ENCODE measurements at places on chromosomes 16 and 17. TPM values are rescaled to one million over a fixed set of nuclear protein-coding genes. Genes with fewer than 3 reads are reported as not detected.

RNF112 gene
- total RNA-seq: 0.18 TPM

TLCD2 gene
- total RNA-seq: 0.63 TPM

DNA sequence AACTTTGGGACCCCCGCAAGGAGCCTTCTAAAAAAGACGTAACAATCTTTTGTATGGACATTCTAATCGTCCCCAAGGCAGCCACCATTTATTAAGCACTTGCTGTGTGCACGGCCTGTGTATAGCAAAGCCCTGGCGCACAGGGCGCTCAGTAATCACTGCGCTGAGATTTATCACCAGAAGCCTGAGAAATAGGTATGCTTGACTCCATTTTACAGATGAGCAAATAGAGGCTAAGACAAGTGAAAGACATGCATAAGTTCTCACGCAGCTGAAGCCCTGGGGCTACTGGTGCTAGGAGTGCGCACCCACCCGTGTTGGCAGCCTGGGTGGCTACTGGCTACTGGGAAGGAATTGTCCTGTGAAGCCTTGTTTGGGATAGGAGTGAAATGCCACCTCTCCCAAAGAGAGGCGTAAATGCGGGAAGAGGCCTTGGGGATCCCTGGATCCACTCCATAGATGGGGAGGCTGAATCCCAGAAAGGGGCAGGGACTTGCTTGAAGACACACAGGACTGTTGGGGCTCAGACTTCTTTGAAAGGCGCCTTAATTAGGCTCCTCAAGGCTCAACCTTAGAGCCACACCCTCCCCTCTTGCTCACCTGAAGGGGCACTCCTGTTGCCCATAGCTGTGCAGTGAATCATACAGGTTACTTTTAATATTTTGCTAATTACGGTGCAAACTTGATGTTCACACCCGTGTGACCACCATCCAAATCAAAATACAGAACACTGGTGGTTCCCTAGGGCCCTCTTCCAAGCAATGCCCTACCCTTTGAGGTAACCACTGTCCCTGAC, 634 bp upstream of the NATD1 start:
- H3K4me1 ChIP-seq: peaks cover 8% of the 10 kb centered on the region
- no peak for DNase-seq
- H3K27ac ChIP-seq: no peak overlapping the region
- peak overlapping the region; percentile 66 for H3K4me3 ChIP-seq

- H3K27ac ChIP-seq: no peak overlapping the region
- no peak overlapping the region for H3K4me3 ChIP-seq
- H3K27me3 ChIP-seq: no peaks in the 10 kb centered on the region
- no peaks in the 10 kb centered on the region for H3K36me3 ChIP-seq
- no peak for DNase-seq
- 0 out of 2 replicates have a peak, but pooled peaks cover 7% of the 10 kb centered on the region for H3K4me1 ChIP-seq
These were observed 5.4 kb downstream of the BANP start for GRCh38 chr16:87956365-87957231.

DNA sequence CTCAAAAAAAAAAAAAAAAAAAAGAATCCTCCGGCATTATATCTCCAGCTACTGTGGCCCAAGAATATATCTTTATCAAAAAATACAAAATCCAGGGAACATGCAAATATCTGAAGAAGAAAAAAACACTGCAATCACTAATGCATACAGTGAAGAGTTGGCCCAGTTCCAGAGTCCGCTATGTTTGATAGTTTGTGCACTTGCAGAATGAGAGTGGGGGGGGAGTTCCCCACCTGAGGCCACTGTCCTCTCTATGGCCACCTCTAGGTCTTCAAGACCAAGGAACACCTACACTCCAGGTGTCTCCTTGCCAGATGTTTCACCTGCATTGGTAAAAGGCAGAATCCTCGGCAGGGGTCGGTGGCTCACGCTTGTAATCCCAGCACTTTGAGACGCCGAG, 4.0 kb downstream of the ZNF785 start:
- H3K4me3 ChIP-seq: no peak overlapping the region
- H3K27ac ChIP-seq: no peak overlapping the region
- peaks cover 6% of the 10 kb centered on the region for H3K36me3 ChIP-seq
- DNase-seq: no peak

Data from PC-3 (cell line).